Activated naive CD8-positive, alpha-beta T cell treated with anti-CD3 and anti-CD28 coated beads for 36 hours (primary cell): ENCODE measurements at places on chromosomes 4 and X. TPM values are rescaled to one million over a fixed set of nuclear protein-coding genes. Genes with fewer than 3 reads are reported as not detected.
A peak's percentile ranks its signal among the peaks of the same experiment; 100 is the strongest.

DNA sequence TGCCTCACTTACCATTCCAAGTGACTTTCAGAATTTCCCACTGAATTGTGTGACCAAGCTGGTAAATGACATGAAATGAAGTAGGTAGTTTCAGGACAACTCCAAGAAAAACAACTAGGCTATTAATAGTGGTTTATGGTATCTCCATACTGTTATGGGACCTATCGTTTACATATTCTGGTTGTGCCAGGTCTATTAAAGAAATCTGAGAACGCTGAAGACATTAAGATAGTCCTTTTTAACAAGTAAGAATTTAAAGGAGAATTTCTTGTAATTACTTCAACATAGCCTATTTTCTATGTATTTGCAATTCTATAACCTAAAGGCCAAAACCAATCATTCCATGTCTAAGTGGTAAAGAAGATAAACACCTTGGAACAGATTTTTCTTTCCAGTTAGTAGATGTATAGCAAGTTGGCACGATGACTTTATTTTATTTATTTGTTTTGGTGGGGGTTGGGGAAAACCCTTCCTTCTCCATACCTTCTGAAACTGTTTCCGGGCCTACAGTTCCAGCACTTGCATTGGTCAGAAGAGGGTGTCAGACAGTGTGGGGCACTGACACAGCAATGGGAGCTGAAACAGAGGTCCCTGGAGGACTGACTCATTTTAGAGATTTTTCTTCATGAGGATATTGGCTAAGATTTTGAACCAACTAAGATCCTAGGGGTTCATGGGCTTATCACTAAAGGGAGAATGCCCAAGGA, 7.6 kb upstream of the DCLK2 start:
- H3K27ac ChIP-seq, result no peak overlapping the region
- H3K36me3 ChIP-seq, result no peaks in the 10 kb centered on the region
- DNase-seq, result no peak
- no peaks in the 10 kb centered on the region for H3K4me1 ChIP-seq
- H3K4me3 ChIP-seq, result no peak overlapping the region

DNA sequence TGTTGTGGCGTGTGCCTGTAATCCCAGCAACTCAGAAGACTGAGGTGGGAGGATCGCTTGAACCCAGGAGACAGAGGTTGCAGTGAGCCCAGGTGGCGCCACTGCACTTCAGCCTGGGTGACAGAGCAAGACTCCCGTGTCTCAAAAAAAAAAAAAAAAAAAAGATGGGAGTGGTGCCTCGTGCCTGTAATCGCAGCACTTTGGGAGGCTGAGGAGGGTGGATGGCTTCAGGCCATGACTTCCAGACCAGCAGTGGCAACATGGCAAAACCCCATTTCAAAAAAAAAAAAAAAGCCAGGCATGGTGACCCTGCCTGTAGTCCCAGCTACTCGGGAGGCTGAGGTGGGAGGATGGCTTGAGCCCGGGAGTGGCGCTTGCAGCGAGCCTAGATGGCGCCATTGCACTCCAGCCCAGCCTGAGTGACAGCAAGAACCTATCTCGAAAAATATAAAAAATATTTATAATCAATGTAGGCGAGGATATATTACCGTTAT, 27.0 kb downstream of the EIF2S3 start:
- no peaks in the 10 kb centered on the region for H3K27me3 ChIP-seq
- DNase-seq, result peak; percentile 52
- H3K4me1 ChIP-seq, result peaks cover 13% of the 10 kb centered on the region
- H3K27ac ChIP-seq, result no peak overlapping the region

DNA sequence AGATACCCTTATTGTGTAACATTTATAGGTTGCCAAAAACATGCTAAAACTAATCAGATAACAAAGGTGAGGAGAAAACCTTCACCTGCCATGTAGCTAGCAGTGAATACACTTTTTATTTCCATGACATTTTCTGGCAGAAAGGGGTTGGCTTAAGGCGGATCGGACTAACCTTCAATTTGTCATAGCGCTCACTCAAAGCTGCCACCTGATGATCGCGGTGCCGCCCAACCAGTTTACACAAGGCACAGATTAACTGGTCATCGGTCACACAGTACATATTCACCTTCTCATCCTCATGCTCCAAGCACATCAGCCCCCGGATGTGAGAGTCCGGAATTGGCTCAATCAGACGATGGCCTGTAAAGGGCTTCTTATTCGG, 53.7 kb downstream of the MID1 start:
- no peaks in the 10 kb centered on the region for H3K4me1 ChIP-seq
- DNase-seq, result no peak
- H3K27me3 ChIP-seq, result no peaks in the 10 kb centered on the region
- H3K4me3 ChIP-seq, result no peak overlapping the region
- no peak overlapping the region for H3K27ac ChIP-seq

DNA sequence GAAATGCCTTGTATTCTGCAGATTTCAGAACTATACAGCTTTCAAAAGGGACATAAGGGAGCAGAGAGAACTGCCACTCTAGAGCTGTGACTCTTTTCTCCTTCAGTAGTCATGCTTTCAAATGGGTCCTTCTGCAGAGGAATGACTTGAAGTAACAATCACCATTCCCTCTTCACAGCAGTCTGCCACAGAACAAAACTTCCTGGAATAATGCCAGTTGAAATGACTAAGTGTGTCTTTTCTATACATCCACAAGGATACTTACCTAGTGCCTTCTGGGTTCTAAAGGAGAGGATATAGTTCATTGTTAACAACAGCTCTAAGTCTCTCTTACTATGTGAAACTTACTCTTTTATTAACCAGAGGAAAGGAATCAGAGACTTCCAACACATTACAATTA, 515.4 kb upstream of the ATOH1 start:
- H3K27ac ChIP-seq, result no peak overlapping the region
- no peaks in the 10 kb centered on the region for H3K27me3 ChIP-seq
- H3K4me1 ChIP-seq, result no peaks in the 10 kb centered on the region
- no peak for DNase-seq

DNA sequence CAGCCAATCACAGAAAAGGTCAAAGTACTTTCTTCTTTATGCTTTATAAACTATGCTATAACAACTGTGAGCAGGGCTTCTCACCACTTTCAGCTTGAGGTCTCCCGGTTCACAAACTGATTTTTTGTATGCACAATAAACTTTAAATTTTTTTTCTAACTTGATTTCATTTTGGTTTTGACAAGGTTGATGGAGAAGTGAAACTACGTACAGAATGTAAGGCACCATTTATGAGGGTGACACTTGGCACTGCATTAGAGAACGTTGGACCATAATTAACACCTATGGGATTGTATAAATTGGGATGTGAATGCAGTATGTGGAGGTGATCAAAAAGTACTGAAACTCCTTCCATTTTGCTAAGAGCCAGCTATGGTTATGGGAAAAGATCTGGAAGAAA, 857.9 kb upstream of the HTR2C start:
- no peak for DNase-seq
- H3K27ac ChIP-seq, result no peak overlapping the region
- no peak overlapping the region for H3K4me3 ChIP-seq
- no peaks in the 10 kb centered on the region for H3K36me3 ChIP-seq
- no peaks in the 10 kb centered on the region for H3K4me1 ChIP-seq

GRCh38 chrX:17164941-17165340, 210.1 kb upstream of the NHS start:
- DNase-seq, result no peak
- H3K27ac ChIP-seq, result no peak overlapping the region
- H3K27me3 ChIP-seq, result peaks cover 5% of the 10 kb centered on the region
- peaks cover 2% of the 10 kb centered on the region for H3K36me3 ChIP-seq

- no peak for DNase-seq
- H3K27ac ChIP-seq, result no peak overlapping the region
- H3K4me3 ChIP-seq, result no peak overlapping the region
- no peaks in the 10 kb centered on the region for H3K4me1 ChIP-seq
Measured at GRCh38 chr4:74950200-74950599, 17.3 kb downstream of the PARM1 start.

- H3K4me3 ChIP-seq, result no peak overlapping the region
- H3K4me1 ChIP-seq, result no peaks in the 10 kb centered on the region
- H3K36me3 ChIP-seq, result no peaks in the 10 kb centered on the region
Measured at GRCh38 chr4:16827045-16827444, 71.4 kb downstream of the LDB2 start.

DNA sequence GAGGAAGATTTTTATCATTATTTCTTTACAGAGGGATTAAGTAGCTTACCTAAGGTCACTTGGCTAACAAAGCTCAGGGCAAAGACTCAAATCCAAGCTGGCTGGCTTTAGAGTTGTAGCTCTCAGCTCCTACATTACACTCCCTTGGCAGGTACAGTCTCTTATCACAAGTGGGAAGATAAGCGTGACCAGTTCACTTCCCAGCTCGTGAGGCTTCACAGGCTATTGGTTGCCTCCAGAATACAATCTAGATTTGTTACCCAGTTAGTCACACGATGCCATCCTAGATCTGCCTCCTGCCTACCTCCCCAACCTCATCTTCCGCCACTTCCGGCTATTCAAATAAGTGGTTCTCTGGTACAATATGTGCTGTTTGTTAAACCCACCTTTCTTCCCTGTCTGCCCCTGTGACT, 3.7 kb downstream of the MMRN1 start:
- no peaks in the 10 kb centered on the region for H3K36me3 ChIP-seq
- H3K4me1 ChIP-seq, result peaks cover 13% of the 10 kb centered on the region
- H3K27me3 ChIP-seq, result no peaks in the 10 kb centered on the region
- H3K27ac ChIP-seq, result no peak overlapping the region
- H3K4me3 ChIP-seq, result no peak overlapping the region

- H3K4me3 ChIP-seq, result no peak overlapping the region
- no peaks in the 10 kb centered on the region for H3K27me3 ChIP-seq
- no peak for DNase-seq
- H3K4me1 ChIP-seq, result no peaks in the 10 kb centered on the region
- H3K27ac ChIP-seq, result no peak overlapping the region
Measured at GRCh38 chrX:78754917-78755316, 7.4 kb downstream of the LPAR4 start.

GRCh38 chr4:132297346-132297745, 851.7 kb upstream of the PCDH10 start:
- DNase-seq, result no peak
- no peak overlapping the region for H3K27ac ChIP-seq
- H3K4me1 ChIP-seq, result no peaks in the 10 kb centered on the region
- no peaks in the 10 kb centered on the region for H3K36me3 ChIP-seq
- no peak overlapping the region for H3K4me3 ChIP-seq
- H3K27me3 ChIP-seq, result no peaks in the 10 kb centered on the region

GRCh38 chr4:108619372-108620100, 840 bp upstream of the RPL34 start:
- no peaks in the 10 kb centered on the region for H3K27me3 ChIP-seq
- peak overlapping the region; percentile 96 for H3K4me3 ChIP-seq
- peak; percentile 53 for DNase-seq
- peaks cover 41% of the 10 kb centered on the region for H3K4me1 ChIP-seq
- peaks cover 75% of the 10 kb centered on the region for H3K36me3 ChIP-seq

- H3K36me3 ChIP-seq, result no peaks in the 10 kb centered on the region
- no peaks in the 10 kb centered on the region for H3K4me1 ChIP-seq
- DNase-seq, result no peak
- H3K4me3 ChIP-seq, result no peak overlapping the region
- no peaks in the 10 kb centered on the region for H3K27me3 ChIP-seq
Measured at GRCh38 chrX:11450354-11450753, 157.1 kb downstream of the AMELX start.

- no peaks in the 10 kb centered on the region for H3K4me1 ChIP-seq
- H3K27ac ChIP-seq, result no peak overlapping the region
- no peaks in the 10 kb centered on the region for H3K36me3 ChIP-seq
- no peak overlapping the region for H3K4me3 ChIP-seq
- no peaks in the 10 kb centered on the region for H3K27me3 ChIP-seq
- no peak for DNase-seq
Measured at GRCh38 chr4:19095491-19096046, 1074.0 kb upstream of the LCORL start.

- DNase-seq, result no peak
- peaks cover 14% of the 10 kb centered on the region for H3K36me3 ChIP-seq
- no peak overlapping the region for H3K4me3 ChIP-seq
- no peaks in the 10 kb centered on the region for H3K4me1 ChIP-seq
- H3K27me3 ChIP-seq, result no peaks in the 10 kb centered on the region
Measured at GRCh38 chr4:10053635-10054453, 32.5 kb upstream of the SLC2A9 start.

- H3K36me3 ChIP-seq, result peaks cover 24% of the 10 kb centered on the region
- H3K4me3 ChIP-seq, result no peak overlapping the region
- H3K27ac ChIP-seq, result no peak overlapping the region
- H3K4me1 ChIP-seq, result no peaks in the 10 kb centered on the region
- no peak for DNase-seq
- H3K27me3 ChIP-seq, result no peaks in the 10 kb centered on the region
Measured at GRCh38 chr4:75484190-75484589, 30.0 kb downstream of the RCHY1 start.

GRCh38 chr4:153222707-153223426, 18.6 kb downstream of the TRIM2 start:
- peaks cover 39% of the 10 kb centered on the region for H3K4me1 ChIP-seq
- H3K27ac ChIP-seq, result peak overlapping the region; percentile 39
- peak overlapping the region; percentile 79 for H3K4me3 ChIP-seq
- H3K27me3 ChIP-seq, result peaks cover 32% of the 10 kb centered on the region
- peak; percentile 34 for DNase-seq

DNA sequence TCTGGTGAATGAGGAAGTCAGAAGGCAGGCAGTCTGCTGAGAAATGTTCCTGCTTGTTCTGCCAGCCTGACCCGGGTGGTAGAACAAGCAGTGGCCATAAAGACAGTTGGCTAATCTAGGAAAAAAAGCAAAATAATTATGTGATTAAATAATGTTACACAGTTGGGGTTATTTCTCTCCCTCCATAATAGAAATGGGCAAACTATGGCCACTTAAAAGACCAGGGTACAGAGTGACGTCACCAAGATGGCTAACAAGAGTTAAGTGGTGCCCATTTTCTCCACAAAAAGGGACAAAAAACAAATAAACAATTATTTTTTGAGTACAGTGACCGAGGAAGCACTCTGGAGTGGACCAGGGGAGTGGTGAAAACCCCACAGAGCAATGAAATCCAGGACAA, 16.1 kb upstream of the SPANXD start:
- DNase-seq, result no peak
- no peaks in the 10 kb centered on the region for H3K4me1 ChIP-seq
- no peaks in the 10 kb centered on the region for H3K36me3 ChIP-seq
- no peak overlapping the region for H3K27ac ChIP-seq
- no peak overlapping the region for H3K4me3 ChIP-seq

- DNase-seq, result peak; percentile 77
- H3K4me3 ChIP-seq, result peak overlapping the region; percentile 70
- no peaks in the 10 kb centered on the region for H3K27me3 ChIP-seq
- peaks cover 13% of the 10 kb centered on the region for H3K36me3 ChIP-seq
- H3K4me1 ChIP-seq, result peaks cover 69% of the 10 kb centered on the region
- peak overlapping the region; percentile 94 for H3K27ac ChIP-seq
Measured at GRCh38 chrX:13092455-13092941, 48.1 kb upstream of the FAM9C start.

The NDST4 gene
- total RNA-seq, result not detected

The TMEM31 gene
- not detected for total RNA-seq

The GABRQ gene
- total RNA-seq, result not detected

The TLL1 gene
- not detected for total RNA-seq

The MGAT4D gene
- total RNA-seq, result not detected
